Small intestine (tissue), 16 donors: ENCODE measurements at places on chromosomes 16 and 17.

- DNase-seq: no peak
Measured at GRCh38 chr17:21674242-21674731, 18.0 kb upstream of the KCNJ18 start.

DNA sequence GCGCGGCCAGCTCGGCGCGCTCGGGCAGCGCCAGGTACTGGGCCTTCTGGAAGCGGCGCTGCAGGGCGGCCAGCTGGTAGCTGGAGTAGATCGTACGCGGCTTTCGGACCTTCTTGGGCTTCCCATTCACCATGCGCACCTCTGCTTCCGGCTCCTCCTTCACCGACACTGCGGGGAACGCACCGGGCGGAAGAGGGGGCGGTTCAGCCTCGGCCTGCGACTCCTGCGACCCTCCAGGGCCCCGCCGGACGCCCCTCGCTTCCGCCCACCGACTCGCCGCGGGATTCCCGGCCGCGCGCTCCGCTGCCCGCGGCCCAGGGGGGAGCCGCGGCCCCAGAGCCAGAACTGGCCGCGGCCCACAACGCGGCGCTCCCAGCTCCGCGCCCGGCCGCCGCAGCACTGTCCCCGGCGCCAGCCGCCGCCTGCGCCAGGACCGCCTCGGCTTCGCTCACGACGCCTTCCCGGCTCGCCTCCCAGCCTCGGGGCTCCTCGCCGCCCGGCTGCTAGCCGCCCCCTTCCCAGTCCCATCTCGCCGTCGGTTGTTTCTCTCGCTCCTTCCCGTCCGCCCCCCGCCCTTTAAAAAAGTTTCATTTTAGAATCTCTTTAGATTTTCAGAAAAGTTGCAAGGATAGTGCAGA, 1.5 kb downstream of the DLX3 start:
- peak; percentile 27 for DNase-seq

GRCh38 chr16:12171706-12172105, 195.2 kb downstream of the SNX29 start:
- DNase-seq: no peak

DNA sequence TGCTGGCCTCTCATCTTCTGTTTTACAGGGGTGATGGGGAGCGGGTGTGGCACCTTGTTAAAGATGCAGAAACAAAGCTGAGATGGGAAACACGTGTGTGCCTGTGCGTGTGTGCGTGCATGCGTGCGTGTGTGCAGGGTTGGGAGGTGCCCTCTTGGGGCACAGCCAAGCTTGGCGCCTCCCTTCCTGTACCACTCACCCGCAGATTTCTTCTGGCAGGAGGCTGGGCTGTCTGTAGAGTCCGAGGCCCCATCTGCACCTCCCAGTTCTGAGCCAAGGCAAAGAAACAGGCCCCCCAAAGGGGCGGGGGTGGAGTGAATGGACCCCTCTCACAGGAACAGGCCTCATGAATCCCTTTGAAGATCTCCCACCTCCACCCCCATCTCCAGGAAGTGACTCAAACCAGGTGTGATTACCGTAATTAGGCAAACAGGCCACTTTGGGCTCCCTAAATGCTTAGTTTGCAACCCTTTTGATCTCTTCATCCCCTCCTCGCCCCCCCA, 20.9 kb downstream of the TNS4 start:
- DNase-seq: no peak

- no peak for DNase-seq
Measured at GRCh38 chr17:586920-587685, 127.5 kb downstream of the VPS53 start.

DNA sequence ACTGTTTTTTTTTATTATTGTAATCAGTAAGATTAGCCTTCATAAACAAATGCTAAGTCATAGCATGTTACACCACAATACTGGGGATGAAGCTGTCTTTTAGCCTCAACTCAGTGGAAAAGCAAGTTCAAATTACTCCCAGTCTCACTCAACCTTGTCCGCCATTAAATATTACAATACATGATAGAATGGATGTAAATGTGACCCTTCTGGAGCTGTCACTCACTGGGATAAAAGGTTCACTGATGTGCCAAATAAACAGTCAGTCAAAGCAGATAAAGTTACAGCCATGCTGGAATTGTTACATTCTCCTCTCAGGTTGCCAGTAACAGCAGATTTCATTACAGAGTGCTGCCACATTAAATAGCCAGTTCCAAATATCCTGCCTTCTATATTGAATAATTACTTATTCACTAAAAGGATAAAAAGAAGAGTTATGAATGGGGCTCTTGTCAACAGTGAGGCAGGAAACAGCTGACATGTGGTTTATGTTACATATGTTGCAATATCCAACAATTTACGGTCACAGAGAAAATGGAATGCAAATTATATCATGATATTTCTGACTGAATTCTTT, 53.4 kb downstream of the BRIP1 start:
- DNase-seq: no peak

DNA sequence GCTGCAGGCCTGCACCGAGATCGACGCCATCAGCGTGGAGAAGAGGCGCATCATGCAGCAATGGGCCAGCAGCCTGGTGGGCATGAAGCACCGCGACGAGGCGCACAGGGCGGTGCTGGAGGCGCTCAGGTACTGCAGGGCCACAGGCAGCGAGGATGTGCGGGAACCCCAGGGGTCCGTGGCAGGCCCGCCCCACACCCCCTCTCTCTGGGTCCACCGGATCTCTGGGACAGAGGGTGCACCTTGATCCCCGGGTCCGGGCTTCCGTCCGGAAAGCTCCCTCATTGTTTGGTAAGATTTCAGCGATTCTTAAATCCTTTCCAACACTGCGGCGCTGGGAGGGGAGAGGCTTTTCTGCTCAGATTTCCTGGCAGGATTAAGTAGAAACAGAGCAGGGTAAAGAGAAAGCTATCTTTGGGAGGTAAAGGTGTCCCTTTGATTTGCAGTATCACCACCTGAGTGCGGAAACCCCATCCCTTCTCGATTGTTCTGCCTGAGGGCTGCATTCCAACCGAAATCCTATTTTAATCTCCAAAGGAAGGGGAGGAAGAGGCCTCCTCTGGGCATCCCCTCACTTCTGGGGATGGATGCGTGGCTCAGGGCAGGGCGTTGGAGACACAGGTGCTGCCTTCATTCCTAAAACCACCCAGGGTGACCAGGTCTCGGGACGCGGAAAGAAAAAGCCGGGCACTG, 29.2 kb downstream of the CCDC40 start:
- no peak for DNase-seq

DNA sequence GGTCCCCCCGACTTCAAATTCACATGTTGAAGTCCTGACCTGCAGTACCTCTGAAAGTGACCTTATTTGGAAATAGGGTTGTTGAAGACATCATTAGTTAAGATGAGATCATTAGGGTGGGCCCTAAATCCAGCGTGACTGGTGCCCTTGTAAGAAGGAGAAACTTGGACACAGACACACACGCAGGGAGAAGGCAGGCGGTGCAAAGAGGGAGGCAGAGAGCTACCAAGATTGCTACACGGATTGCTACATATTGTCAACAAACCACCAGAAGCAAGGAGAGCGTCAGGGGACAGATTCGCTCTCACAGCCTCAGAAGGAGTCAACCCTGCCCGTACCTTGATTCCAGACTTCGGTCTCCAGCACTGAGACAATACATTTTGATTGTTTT, 6.8 kb upstream of the WBP2 start:
- no peak for DNase-seq

GRCh38 chr16:27374804-27375425, 27.1 kb upstream of the IL21R start:
- peak; percentile 45 for DNase-seq

DNA sequence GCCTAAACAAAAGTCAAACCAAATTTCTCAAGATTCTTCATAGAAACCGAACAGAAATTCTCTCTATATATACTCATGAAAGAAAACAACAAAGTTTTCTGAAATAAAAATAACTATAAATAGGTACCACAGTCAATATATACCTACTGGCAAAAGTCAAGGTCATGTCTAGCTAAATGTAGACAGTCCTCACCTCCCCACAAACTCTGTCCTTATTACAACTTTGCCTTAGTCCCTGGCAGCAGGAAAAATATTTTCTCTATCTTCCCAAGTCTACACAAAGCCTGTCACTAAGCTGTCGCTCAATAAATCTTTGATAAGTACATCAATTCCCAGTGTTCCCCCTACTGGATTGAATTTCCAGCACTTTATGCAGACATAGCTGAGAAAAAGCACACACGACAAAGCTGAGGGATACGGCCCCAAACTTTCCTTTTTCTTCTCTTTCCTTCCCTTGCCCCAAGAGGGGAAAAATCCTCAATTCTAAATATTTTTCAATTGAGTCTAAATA, 2.7 kb downstream of the CFAP20 start:
- DNase-seq: no peak

- DNase-seq: peak; percentile 65
Measured at GRCh38 chr16:19700319-19700781, 17.7 kb downstream of the KNOP1 start.

- peak; percentile 17 for DNase-seq
Measured at GRCh38 chr16:28149011-28149888, 62.5 kb downstream of the XPO6 start.

DNA sequence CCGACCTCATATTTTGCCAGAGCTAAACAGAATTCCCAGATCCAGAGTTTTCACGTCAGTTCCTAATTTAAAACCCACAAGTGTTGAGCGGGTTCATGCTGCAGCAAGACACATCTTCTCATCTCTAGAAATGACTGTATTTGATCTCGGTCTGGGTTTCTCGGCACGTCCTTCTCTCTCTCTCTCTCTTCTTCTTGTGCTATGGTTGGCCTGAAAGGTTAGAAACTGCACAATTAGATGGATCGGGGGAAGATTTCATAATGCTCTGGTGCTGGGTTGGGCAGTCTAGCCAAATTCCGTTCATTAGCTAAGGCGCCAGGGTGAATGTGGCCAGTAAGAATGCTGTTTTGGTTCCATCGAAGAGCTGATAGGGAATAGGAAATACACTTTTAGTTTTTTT, 158.9 kb upstream of the NOG start:
- no peak for DNase-seq

DNA sequence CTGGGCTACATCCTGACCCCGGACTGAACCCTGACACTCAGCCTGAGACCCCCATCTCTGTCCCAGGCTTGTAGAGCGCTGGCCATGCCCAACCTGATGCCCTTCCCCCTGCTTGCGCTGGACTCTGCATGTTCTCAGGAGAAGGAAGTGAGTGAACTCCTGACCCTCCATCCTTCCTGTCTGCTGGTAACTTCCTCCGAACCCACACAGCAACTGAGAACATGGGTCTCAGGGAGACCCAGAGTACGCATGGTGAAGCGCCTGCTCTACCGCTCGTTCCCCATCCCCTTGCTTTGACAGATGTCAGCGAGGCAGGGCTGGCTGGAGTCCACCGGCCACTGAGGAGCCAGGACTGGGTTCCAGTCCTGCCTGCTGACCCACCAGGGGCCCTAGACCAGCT, 6.1 kb downstream of the CAMKK1 start:
- DNase-seq: no peak

GRCh38 chr16:12341423-12341822, 364.9 kb downstream of the SNX29 start:
- no peak for DNase-seq
